CD4-positive, alpha-beta T cell treated with Interleukin-15 for 4 hours (primary cell): ENCODE measurements at places on chromosomes 4 and X.
A peak's percentile ranks its signal among the peaks of the same experiment; 100 is the strongest.

DNA sequence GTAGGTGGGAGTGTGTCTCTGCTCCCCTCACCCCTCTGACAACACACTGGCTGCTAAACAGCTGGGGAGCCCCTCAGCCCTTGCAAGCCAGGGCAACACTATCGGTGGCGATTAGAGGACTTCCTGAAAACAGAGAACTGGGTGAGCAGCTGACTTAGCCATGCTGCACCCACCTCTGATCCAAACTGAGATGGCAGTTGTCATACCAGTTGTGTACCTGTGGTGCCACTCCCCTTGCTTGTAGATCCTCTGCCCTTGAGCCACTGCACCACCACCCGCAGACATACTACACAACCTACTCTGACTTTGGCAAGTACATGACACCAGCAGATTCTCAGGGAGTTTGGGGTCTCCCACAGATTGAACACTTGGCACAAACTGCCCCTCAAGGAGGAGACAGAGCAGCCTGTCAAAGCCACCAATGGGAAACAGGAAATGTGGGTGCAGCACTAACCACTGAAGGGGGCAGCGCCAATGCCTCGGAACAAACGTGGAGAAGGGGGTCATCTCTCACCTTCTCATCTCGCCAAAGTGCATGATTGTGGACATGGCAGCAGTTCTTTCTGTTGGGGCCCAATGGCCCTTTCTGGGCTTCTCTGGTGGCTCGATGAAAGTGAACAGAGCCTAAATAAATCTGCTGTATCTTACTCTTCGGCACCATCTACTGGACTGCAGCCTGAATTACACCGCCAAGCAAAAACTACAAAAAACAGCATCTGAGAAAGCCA, 119.8 kb downstream of the NEK1 start:
- peak; percentile 40 for DNase-seq

GRCh38 chr4:145736241-145736831, 56.4 kb downstream of the C4orf51 start:
- no peak for DNase-seq

- DNase-seq = no peak
These were observed 8.7 kb upstream of the TBC1D9 start for GRCh38 chr4:140764785-140765392.

- DNase-seq = no peak
These were observed 181.9 kb downstream of the SOWAHB start for GRCh38 chr4:76716020-76716419.

GRCh38 chr4:10403633-10404445, 53.4 kb downstream of the ZNF518B start:
- peak; percentile 28 for DNase-seq

DNA sequence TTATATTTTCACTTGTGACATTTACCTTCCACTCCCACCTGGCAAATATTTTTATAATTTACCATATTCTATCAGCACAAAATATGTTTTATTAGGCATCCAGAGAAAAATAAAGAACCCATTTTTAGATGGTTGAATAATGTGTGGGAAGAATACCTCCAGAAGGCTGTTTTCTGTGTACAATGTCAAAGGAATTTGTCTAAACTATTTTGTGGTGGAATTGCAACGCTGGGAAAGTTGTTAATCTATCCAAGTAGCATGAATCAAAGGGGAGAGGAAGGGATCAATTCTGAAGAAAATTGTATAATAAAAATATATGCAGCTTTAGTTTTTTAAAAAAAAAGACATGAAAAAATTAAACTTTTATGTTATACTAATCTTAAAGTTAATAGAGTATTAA, 706.5 kb downstream of the FSTL5 start:
- no peak for DNase-seq

GRCh38 chr4:151665022-151665784, 95.6 kb downstream of the GATB start:
- DNase-seq = no peak

- no peak for DNase-seq
These were observed 28.6 kb downstream of the TBC1D14 start for GRCh38 chr4:6938237-6938636.

GRCh38 chrX:129802863-129803262, 23.1 kb downstream of the SASH3 start:
- no peak for DNase-seq

DNA sequence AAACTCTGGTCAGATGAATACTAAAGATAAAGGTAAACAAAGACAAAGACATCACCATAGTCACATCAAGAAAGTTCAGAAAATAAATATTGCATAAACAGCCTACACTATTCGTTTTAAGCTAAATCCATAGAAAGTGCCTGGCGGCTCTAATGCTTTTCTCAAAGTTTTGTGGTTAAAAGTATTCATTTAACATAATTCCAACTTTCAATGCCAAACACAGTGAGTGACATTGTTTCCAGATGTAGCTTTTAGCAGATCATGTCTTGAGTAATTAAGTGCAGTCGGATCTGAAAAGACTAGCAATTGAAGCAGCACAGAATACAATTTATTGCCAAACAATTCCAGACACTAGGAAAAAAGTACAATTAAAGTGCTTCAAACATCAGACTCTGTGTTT, 287.1 kb upstream of the ADGRL3 start:
- DNase-seq = no peak

DNA sequence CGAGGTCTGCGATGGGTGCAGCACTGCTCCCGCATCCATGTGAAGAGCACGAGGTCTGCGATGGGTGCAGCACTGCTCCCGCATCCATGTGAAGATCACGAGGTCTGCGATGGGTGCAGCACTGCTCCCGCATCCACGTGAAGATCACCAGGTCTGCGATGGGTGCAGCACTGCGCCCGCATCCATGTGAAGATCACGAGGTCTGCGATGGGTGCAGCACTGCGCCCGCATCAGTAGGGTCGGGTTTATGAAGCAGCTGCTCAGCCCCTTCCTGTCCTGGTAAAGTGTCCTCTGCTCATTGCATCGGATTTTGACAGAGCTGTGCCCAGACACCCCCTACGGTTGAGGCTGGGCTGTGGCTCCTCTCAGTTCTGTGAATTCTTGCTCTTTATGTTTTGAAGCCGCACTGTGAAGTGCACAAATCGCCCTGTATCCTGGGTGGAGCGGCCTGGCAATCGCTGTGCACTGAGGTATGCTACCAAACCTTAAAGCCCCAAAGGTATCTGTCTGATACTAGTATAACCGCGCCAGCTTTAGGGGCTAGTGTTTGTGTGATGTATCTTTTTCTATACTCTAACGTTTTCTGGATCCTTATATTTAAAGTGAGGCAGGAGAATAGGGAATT, 98.7 kb downstream of the CPZ start:
- DNase-seq = no peak

DNA sequence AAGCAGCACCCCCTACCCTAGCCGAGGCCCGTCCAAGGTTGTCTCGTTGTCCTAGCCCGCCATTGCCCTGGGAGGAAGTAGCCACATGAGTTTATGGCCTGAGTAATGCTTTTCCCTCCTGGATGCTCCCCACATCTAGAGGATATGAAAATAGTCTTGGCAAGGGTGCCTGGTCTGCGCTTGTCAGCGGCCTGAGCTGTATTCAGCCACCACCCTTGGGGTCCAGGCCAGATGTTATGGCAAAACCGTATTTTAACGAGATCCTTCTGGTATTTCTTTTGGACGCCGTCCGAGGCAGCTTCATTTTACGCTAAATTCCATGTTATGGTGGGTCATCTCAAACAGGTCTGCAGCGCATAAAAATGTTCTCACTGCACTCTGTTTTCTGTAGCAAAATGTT, 89.3 kb downstream of the GPR143 start:
- no peak for DNase-seq

DNA sequence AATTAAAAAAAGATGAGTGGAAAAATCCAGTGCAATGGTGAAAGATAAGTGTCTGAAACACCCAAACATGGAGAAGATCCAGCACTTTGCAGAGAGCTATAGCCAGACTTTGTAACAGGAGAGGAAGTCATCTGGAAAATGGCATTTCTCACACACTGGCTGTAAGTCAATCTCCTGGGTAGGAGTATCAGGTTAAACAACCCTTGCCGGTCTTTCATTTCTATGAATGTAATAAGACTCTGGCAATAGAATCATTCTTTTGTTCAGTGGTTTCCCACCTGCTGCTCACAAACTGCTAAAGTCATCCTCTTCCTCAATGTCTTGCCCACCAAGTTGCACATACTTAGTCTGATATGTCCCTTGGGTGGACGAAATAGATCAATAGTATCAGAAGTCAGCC, 94.0 kb upstream of the ATP8A1 start:
- no peak for DNase-seq

DNA sequence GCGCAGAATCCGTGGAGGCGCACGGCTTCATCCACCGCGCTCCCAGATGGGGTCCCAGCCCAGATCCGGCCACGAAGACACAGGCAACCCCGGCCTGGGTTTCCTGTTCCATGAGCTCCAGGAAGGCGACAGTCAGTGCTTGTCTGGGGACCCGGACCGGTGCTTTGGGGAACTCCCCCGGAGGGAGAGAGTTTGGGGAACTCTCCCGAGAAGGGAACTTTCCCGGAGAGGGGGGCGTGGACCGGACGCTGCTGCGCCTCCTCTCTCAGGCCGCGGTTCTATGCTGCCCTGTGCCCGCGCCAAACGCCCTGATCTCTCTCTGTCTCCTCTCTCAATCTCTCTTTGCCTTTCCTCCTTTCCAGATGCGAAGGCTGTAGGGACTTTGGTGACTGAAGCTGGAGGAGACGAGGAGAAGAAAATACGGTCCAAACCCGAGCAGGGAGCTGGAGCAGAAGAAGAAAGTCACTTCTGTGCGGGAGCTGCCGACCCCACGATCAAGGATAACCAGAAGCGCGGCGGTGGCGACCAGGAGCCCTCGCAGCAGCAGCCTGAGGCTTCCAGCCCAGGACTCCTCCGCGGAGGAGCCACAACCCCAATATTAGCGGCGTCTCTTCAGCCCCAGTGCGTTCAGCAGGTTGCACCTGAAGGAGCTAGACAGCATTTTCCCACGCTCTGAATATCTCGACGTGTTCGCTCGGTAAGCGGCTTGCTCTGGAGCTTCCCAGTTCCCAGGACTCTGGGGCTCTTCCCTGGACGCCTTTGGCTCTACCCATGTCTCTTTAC, 47.6 kb upstream of the NKAP start:
- DNase-seq = no peak

DNA sequence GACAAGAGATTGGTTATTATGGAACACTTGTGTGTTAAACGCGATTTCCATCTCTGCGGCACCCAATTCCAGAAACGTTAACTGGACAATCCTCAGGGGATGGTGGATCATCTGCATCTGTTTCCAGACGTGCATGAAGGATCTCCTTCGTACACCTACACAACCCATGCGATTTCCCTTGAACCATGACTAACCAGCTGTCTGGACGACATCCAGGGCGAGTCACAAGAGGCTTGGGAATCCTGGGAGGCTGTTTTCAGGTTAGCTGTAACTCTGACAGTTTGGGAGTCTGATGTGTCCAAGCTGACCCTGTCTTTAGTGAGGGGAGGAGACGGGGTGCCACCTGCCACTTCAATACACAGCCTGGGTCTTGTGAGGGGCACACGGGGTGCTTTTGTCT, 84.5 kb downstream of the GATB start:
- DNase-seq = no peak

DNA sequence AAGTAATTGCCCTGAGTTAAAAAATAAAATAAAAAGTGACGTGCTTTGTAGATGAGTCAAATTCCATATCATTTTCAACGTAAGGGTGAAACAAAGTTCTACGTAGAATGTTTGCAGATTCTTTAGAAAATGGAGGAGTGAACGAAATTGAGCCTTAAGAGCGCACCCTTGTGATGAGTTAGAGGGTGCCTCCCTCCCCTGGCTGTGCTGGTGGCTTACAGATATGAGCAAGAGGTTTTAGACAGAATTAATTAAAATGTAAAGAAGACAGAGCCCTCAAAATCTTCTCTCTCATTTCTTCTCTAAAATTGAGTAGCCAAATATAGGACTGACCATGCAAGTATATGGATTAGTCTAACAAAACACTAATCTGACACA, 30.2 kb upstream of the LGI2 start:
- no peak for DNase-seq

- no peak for DNase-seq
These were observed 1042.5 kb upstream of the PABPC4L start for GRCh38 chr4:135244056-135244455.

DNA sequence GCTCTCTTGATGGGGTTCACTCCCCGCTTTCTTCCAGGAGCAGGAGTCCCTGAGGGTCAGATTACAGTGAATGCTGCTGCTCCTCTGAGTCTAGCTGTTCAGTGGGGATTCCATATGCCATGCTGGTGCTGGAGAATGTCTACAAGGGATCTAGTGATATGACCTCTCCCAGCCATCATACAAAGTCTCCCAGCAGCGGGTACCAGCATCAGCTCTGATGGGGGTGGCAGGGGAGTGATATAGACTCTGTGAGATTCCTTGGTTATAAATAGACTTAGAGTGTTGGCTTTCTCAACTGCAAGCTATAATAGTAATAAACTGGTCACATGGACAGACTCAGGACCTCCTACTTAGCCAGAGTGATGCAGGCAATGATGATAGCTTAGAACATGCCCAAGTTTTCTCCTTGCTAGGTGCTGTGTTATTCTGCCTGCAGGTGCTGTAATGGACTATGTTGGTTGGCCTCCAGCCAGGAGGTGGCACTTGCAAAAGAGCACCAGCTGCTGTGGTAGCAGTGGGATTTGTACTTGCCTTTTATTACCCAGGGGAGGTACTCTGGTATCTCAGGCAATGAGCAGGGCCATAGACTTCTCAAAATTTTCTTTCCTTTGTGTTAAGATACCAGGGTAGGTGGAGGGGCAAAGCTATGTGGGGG, 202.9 kb downstream of the CHIC1 start:
- DNase-seq = no peak

GRCh38 chr4:178993306-178993705, 1551.1 kb upstream of the AGA start:
- no peak for DNase-seq

- DNase-seq = peak; percentile 16
These were observed 37.9 kb upstream of the PAPSS1 start for GRCh38 chr4:107757864-107758476.

DNA sequence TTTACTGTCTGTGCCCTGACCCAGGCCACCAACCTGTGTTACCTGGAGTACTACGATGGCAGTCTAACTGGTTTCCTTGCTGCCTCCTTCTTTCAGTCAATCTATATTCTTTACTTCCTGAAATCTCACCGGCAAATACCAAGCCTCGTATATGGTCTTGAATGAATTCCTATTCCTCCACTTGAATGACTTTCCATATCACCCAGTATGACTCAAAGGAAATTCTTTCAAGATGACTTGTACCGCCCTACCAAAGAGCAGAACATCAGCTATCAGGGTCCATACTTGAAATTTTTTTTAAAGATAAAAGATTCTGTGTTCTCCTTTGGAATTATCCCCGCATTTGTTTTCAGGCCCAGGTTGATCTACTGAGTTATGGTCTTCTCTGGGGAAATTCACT, 378.0 kb downstream of the AFF2 start:
- DNase-seq = no peak

DNA sequence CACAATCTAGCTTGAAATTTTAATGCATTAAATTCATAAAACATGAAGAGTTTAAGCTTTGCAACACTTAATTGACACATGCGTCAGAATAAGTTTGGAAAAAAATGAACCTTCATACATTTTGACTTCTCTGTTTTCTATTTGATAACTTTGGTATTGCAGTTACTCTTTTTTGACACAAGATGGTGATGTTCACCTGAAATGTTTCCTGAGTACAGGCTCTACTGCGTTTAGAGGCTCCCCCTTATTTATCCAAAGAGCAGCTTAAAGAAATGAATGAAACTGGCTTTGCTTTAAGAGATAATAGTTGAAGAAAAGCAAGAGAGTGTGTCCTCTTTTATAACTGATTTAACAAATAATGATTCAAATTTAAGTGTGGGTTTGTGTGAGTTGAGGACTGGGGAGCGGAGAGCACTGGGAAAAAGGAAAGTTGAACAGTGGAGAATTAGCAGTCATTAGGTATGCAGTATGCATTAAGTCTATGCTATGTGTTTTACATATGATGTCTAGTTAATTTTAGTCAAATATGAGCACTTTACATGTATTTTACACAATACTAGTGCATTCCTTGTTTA, 180.6 kb upstream of the NUDT6 start:
- DNase-seq = peak; percentile 7
